ENCODE measurements at places on chromosomes 3 and 15. TPM values are rescaled to one million over a fixed set of nuclear protein-coding genes. Genes with fewer than 3 reads are reported as not detected.
A peak's percentile ranks its signal among the peaks of the same experiment; 100 is the strongest.

GRCh38 chr3:106299300-106300098, 430.7 kb upstream of the CBLB start:
- no peak for DNase-seq

Gene AMOTL2
- total RNA-seq = not detected

DNA sequence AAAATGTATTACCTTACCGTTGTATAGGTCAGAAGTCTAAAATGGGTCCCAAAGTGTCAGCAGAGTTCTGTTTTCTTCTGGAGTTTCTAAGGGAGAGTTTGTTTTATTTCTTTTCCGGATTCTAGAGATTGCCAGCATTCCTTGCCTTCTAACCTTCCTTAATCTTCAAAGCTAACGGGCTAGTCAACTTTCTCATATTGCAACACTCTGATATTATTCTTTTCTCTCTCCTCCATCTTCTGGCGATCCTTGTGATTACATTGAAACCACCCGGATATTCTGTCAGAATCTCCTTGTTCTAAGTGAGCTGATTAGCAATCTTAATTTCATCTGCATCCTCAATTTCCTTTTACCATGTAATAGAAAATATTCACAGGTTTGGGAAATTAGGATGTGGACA, 36.2 kb upstream of the AADACL2 start:
- no peak for DNase-seq

Gene FEZF2
- total RNA-seq = not detected

- DNase-seq = no peak
Measured at GRCh38 chr3:143699424-143699823, 148.8 kb downstream of the SLC9A9 start.

DNA sequence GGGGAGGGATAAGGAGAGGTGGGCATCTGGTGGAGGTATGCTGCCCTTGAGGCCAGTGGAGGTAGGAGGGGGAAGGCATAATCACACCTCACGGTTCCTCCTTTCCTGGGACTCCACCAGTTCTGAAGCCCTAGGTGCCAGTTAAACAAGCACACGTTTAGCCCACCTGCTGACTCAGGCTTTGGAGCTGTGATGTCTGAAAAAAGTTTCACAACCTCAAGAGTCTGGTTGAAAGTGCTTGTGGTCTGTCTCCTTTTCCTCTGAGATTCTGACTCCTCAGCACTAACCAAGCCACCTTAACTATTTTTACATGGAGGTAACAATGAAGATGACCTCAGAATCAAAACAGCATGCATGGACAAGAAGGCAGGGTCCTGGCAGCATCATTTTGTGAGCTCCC, 23.0 kb downstream of the HPS3 start:
- DNase-seq = peak; percentile 49

- no peak for DNase-seq
Measured at GRCh38 chr15:100900136-100900794, 18.9 kb upstream of the LRRK1 start.

DNA sequence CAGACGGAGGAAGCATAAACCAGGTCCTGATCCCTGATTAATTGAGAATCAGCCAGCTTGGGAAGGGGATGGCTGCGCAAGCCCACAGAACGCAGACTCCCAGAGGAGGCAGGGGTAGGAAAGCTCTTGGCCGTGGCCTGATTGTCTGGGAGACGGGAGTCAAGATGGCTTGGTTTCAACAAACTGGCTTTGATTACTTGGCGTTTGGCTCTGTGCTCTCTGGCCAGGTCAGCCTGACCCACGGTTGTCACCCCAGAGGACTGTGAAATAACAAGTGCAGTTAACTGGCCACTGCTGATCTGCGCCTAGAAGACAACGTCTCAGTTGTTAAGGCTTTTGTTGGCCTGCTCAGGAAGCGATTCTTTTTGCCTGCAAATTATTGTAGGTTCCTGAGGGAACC, 387.0 kb upstream of the PROK2 start:
- no peak for DNase-seq

- DNase-seq = no peak
Measured at GRCh38 chr15:98824595-98824994, 176.3 kb downstream of the IGF1R start.

Gene CCR5
- total RNA-seq = 38.4 TPM

DNA sequence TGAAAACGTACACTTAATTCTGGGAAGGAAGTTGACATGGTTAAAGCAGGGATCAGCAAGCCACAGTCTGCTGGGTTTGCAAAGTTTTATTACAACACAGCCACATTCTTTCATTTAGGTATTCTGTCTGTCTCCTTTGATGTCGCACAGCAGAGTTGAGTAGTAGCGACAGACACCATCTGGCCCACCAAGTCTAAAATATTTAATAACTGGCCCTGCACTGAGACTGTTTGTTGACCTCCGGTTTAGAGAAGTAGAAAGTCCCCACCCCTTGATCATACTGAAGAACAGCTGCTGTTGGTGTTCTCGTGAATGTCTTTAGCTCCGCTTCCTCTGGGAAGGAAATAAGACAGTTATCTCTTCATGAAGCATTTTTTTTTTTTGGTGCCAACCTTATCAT, 66.2 kb downstream of the MCTP2 start:
- no peak for DNase-seq

Measured in activated CD8-positive, alpha-beta T cell treated with anti-CD3 and anti-CD28 coated beads, Interleukin-2, amount 10 ng/mL, durations not matched to agents 7 days and 5 days (primary cell).